LHCN-M2 (cell line): ENCODE measurements at places on chromosomes 5 and 9. TPM values are rescaled to one million over a fixed set of nuclear protein-coding genes. Genes with fewer than 3 reads are reported as not detected.

Gene TNFSF15
- 0.06 and 0.13 TPM in 2 replicates for total RNA-seq

Gene C9orf50
- not detected in 2 replicates for total RNA-seq

Gene WNK2
- total RNA-seq, result not detected in 2 replicates

Gene C5orf15
- total RNA-seq, result 60.3 and 73.4 TPM in 2 replicates

Gene ELOVL7
- not detected in 2 replicates for total RNA-seq

Gene HAVCR2
- total RNA-seq, result 0.06 and 0.17 TPM in 2 replicates

Gene CCDC171
- 1.7 and 1.9 TPM in 2 replicates for total RNA-seq

Gene N4BP3
- 0.06 and 0.13 TPM in 2 replicates for total RNA-seq

Gene MYMK
- total RNA-seq, result 0.63 TPM in 1 of 2 replicates, not detected in the other

Gene OBP2B
- not detected in 2 replicates for total RNA-seq

Gene RASGRF2
- under 0.01 TPM in 1 of 2 replicates, not detected in the other for total RNA-seq

Gene ZSWIM6
- 10.0 and 12.1 TPM in 2 replicates for total RNA-seq

Gene RGS7BP
- total RNA-seq, result not detected in 2 replicates

Gene SMIM32
- total RNA-seq, result not detected in 2 replicates

- peak; percentile 7 for DNase-seq
Measured at GRCh38 chr5:86613455-86613854, 4.3 kb upstream of the COX7C start.

GRCh38 chr5:423626-424261, 19.2 kb upstream of the EXOC3 start:
- DNase-seq, result no peak

- no peak for DNase-seq
Measured at GRCh38 chr5:151019331-151019730, 1.1 kb upstream of the GPX3 start.

- peak; percentile 93 for DNase-seq
Measured at GRCh38 chr5:127206320-127207113, 84.1 kb upstream of the MEGF10 start.

- DNase-seq, result no peak
Measured at GRCh38 chr9:131447600-131447999, 53.7 kb downstream of the PRRC2B start.

- DNase-seq, result no peak
Measured at GRCh38 chr9:34715639-34716215, 5.8 kb upstream of the CCL21 start.

GRCh38 chr9:33884856-33885701, 68.1 kb downstream of the UBE2R2 start:
- peak; percentile 18 for DNase-seq

- DNase-seq, result peak; percentile 51
Measured at GRCh38 chr9:6944896-6945295, 187.1 kb downstream of the KDM4C start.

DNA sequence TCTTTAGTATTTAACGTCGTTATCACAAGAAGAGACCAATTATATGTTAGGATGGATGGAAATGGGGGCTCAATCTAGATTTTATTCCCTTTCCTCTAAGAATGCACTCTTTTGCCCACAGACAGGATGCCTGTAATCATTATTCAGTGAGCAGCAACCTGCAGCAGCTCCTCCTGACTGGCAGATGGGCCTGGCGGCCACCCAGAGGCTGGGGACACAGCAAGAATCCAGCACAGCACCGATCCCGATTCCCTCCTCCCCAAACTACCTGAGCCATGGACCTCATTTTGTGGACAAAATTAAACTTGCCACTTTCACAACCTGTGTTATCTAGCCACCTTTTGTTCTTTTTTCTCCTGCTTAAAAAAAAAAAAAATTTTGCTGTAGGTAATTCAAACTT, 101.0 kb downstream of the USP20 start:
- DNase-seq, result no peak

GRCh38 chr9:20394969-20395368, 227.3 kb downstream of the MLLT3 start:
- DNase-seq, result no peak

- no peak for DNase-seq
Measured at GRCh38 chr5:170206958-170207357, 25.8 kb upstream of the C5orf58 start.

DNA sequence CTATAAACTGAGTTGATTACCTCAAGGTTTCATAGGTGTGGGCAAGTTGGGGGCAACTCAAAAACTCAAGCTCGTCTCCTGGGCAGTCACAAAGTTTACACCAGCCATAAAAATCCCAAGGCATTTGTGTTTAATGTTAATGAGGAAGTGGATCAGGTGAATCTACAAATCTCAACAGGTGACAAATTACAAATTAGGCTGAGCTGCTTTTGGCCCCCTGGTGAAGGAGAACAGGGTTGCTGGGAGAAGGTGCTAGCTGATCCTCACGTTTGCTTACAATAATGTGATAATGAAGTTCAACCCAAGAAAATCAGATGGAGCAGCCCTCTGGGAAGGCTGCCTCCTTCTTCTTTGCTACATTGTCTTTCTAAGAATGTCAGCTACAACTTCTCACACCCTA, 488.4 kb upstream of the DMAC1 start:
- DNase-seq, result no peak

- no peak for DNase-seq
Measured at GRCh38 chr5:9408964-9409363, 136.9 kb downstream of the SEMA5A start.

- peak; percentile 14 for DNase-seq
Measured at GRCh38 chr5:158287643-158288271, 428.8 kb upstream of the CLINT1 start.

- DNase-seq, result no peak
Measured at GRCh38 chr9:93825348-93826115, 129.6 kb downstream of the BARX1 start.

- no peak for DNase-seq
Measured at GRCh38 chr5:5360941-5361520, 61.4 kb upstream of the ICE1 start.

GRCh38 chr9:16429671-16430070, 440.8 kb downstream of the BNC2 start:
- no peak for DNase-seq

- DNase-seq, result no peak
Measured at GRCh38 chr5:8005416-8005815, 136.5 kb downstream of the MTRR start.

DNA sequence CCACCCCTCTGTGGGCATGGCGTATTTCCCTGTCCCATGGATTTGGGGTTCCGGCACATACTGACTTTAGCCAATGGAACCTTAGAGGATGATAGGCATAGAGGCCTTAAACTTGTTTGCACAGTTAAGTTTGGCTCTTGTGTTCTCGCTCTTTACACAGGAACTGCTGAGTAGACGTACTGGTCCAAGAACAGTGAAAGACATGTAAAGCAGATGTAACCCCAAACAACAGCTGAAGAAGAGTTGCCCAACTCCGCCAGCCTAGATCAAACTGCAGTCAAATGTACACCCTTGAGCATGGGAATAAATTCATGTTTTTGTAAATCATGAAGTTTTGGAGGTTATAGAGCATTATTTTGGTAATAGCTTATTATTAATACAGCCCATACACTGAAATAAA, 260.0 kb upstream of the NREP start:
- DNase-seq, result peak; percentile 53

GRCh38 chr5:151550146-151550545, 41.0 kb downstream of the FAT2 start:
- no peak for DNase-seq

GRCh38 chr5:100584889-100585288, 49.7 kb downstream of the FAM174A start:
- DNase-seq, result no peak

DNA sequence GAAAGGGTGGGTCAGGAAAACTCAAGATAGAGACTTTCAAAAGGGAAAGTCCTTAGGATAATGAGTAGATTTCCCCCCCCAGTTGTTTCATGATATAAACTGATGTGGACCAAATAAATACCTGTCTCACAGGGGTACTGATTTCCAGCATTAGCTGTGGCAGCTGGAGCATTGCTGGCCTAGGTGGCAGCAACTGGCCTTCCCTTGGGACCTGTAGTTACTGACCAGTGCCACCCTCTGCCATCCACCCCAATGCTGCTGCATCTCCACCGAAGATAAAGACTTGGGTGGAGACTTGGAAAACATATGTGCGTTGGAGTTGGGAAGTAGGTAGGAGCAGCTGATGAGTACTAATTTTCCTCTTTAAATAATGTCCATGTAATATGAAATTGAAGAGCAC, 71.8 kb downstream of the SYK start:
- DNase-seq, result no peak

DNA sequence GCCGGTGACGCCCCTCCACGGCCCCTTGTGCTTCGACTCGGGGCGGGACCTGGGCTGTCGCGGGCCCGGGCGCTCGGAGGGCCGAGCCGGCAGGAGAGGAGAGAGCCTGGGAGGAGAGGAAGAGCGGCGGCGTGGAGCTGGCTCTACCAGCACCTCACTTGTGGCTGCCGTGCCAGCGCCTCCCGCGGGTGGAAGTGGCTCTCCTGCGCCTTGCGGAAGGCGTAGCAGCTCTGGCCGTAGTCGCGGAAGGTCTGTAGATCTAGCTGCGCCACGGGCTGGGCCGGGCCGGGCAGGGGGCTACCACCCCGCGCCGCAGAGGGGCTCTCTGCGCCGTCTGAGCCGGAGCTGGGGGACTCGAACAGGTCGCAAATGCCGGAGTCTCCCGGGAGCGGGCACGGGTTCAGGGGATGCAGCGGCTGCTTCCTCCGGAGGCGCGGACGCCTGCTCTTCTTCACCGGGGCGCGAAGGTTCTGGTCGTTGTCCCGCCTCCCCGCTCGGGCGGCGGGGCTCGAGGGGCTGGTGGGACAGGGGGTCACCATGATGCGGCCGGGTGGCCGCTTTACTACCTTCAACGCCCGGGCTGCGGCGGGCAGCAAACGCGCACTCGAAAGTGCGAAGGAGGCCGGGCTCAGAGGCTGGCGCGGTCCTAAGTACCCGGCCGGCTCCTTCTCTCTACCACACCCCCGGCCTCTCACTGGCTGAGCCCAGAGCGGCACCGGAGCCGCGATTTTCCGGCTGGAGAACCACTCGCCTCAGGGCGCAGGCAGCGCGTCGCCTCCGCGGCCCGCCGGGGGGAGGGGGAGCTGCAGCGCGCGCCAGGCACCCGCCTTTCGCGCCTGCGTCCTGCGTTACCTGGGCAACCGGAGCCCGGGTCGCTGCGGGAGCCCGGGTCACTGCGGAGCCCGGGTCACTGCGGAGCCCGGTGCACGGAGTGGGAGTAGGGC, at the start of gene CCNO:
TSS of gene CCNO (minus strand) at position 624 of the 944 bp plus-strand sequence. CDS start at position 539, 85 bp downstream.
- DNase-seq, result peak; percentile 76

DNA sequence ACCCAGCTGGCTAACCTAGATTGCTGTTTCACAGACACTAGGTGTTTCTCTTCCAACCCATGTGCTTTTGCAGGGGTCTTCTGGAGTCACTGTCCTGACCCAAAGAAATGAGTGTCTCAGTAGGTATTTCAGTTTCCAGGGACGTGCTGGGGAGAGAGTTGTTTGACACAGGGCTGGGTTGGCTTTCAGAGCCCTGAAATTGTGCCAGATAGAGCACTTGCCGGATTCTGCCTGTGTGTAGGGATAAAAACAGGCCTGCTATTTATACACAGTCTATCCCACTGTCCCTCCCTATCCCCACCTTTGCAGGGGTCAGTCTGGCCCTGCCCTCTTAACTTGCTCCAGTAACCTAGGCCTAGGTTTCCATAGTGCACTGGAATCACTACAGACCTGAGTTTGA, 957 bp upstream of the HBEGF start:
- DNase-seq, result no peak

GRCh38 chr9:73133921-73134407, 17.7 kb upstream of the ANXA1 start:
- no peak for DNase-seq

GRCh38 chr9:7984203-7984602, 184.6 kb upstream of the DMAC1 start:
- DNase-seq, result no peak

DNA sequence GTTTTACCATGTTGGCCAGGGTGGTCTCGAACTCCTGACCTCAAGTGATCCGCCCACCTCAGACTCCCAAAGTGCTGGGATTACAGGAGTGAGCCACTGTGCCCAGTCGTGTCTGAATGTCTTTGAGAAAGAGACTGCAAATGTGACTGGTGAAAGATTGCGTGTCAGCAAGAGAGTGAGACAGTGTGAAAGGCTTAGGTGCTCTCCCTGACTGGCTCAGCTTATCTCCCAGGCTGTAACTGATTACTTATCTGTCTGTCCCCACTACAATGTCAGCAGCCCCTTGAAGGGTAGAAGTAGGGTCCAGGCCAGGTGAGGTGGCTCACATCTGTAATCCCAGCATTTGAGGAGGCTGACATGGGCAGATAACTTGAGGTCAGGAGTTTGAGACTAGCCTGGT, 3.4 kb upstream of the FGFR4 start:
- no peak for DNase-seq

DNA sequence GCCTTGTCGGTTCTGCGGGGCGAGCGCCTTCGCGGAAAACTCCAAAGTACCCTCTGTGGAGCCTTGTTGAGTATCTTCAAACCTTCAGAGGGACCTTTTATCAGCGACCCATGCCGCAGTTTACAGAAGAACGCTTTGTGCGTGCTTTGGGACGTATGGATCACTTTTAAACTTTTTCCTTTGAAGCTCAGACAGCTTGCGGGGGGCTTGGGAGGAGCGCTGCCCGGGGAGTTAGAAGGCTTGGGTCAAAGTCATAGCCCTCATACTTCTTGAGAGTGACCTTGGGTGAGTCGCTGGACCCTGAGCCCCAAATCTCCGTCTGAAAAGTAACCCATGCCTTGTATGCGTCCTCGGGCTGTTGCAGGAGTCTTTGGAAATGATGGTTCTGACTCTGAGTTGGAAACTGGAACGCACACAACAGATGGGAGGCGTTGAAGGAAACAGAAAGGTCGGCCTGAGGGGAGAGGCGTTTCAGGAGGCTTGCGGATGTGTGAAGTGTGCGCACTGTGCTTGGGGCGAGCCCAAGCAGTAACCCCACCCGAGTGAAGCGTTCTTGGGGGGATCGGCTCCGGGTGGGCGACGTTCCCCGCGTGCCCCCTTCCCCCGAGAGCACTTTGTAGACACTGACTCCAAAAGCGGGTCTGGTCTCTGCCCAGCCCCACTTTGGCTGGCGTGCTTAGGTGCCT, 661 bp upstream of the SLC25A51 start:
- no peak for DNase-seq

GRCh38 chr9:72871685-72872084, 81.2 kb downstream of the ALDH1A1 start:
- DNase-seq, result peak; percentile 47

DNA sequence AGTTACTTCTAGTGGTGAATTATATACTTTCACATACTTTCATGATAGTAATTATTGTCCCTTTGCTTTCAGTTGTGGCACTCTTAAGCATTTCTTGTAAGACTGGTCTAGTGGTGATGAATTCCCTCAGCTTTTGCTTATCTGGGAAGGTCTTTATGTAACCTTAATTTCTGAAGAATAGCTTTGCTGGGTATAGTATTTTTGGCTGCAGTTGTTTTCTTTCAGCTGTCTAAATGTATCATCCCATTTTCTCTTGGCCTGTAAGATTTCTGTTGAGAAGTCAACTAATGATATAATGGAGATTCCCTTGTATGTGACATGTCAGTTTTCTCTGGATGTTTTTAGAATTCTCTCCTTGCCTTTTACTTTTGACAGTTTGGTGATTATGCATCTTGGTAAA, 41.0 kb downstream of the TMEM38B start:
- DNase-seq, result peak; percentile 1
